ENCODE measurements at places on chromosomes 12 and 14.

- DNase-seq = no peak
Measured at GRCh38 chr12:3310271-3311026, 180.6 kb upstream of the PRMT8 start.

GRCh38 chr12:26281320-26281719 lies 85.9 kb downstream of the SSPN start:
- peak; percentile 45 for DNase-seq

DNA sequence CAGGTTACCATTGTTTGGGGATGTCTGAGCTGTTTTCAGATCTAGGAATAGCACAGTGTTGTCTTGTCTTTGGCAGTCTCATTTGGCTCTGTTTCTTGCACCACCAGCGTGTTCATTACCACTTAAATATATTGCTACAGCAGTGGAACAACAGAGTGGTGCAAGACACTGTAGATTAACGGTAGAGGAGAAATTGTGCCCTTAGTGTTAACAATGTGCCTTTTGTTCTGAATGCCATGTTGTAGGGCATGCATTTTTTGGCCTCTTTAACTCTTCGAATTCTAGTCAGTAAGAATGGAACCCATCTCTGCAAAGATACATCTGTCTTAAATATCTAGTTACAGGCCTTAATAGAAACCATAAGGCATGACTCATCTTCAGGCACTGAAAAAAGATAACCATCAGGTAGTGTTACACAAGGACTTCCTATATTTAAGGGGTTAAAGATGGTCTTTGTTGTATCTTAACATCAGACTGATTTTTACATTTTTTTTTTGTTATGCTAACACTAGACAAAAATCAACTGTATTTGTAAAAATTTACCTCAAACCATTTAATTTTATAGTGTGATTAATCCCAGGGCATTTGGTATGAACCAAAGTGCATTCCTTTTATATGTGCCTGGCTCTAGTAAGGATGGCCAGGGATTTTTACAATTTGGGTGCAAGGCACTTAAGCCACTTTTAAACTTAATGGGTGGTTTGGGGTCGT lies 12.9 kb downstream of the DYRK2 start:
- DNase-seq = peak; percentile 40

DNA sequence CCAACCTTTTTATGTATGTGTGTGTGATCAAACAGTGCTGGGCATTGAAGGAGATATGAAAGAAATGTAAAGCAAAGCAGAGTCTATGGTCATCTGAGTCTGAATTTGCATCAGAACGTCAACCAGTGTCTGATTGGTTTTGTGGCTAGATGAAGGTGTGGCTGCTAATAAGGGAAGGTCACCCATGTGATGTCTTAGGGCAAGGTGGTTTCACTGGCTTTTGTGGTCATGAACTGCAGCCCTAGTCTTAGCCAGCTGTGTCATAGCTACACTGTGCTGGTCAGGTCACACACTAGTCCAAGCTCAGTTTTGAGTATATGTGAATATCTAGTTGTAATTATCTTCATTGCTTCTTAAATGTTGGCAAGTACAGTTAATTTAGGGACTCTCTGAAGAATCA lies 105.8 kb downstream of the TGFB3 start:
- DNase-seq = no peak

DNA sequence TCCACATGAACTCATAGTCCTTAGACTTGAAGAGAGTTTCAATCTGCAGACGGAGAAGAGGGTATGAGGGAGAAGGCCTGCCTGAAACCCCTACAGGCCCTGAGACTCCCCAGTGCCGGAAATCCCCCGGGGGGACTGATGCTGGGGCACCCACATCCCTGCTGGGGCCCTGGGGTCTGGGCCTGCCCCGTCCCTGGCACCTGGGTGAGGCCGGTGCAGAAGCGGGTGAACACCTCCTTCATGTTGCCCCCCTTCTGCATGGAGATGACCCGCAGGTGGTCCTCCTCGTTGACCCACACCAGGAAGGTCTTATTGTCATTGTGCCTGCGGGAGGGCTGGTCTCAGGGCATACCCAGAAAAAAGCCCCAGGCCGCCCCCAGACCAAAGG lies 2.4 kb downstream of the CKB start:
- DNase-seq = no peak

GRCh38 chr14:96888158-96888557 lies 91.0 kb downstream of the VRK1 start:
- DNase-seq = no peak

GRCh38 chr12:117121441-117121840 lies 22.2 kb upstream of the TESC start:
- no peak for DNase-seq

GRCh38 chr12:916240-916639 lies 33.3 kb downstream of the RAD52 start:
- DNase-seq = no peak

DNA sequence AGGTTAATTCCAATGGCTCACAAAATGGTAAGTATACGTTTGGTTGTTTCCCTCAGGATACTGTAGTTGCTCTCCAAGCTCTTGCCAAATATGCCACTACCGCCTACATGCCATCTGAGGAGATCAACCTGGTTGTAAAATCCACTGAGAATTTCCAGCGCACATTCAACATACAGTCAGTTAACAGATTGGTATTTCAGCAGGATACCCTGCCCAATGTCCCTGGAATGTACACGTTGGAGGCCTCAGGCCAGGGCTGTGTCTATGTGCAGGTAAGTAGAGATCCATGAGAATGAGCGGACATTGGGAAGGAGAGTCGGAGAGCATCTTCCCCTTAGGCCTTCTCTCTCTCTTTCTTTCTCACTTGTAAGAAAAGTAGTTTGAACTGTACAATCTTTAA lies 45.4 kb downstream of the A2ML1 start:
- DNase-seq = peak; percentile 38

DNA sequence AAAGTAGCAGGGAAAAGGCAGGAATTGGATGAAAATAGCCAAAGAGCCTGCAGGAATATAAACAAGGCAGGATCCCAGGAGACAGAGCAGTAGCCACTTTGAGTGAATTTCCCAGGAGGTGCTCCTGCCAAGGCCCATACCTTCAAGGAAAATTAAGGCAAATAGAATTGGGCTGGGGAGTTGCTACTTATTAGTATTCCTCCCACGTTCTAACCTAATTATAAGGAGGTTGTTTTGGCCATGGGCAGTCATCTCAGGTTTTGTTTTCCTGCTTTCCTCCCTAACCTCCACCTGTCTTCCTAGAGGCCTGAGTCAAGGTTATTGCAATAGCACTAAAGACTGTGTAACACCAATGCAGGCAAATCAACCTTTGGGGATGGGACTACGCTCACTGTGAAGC lies 73.1 kb downstream of the DAD1 start:
- no peak for DNase-seq

- DNase-seq = peak; percentile 59
Measured at GRCh38 chr12:68317047-68317667, 15.0 kb downstream of the MDM1 start.

GRCh38 chr12:17640615-17641014 lies 449.4 kb downstream of the RERGL start:
- no peak for DNase-seq

DNA sequence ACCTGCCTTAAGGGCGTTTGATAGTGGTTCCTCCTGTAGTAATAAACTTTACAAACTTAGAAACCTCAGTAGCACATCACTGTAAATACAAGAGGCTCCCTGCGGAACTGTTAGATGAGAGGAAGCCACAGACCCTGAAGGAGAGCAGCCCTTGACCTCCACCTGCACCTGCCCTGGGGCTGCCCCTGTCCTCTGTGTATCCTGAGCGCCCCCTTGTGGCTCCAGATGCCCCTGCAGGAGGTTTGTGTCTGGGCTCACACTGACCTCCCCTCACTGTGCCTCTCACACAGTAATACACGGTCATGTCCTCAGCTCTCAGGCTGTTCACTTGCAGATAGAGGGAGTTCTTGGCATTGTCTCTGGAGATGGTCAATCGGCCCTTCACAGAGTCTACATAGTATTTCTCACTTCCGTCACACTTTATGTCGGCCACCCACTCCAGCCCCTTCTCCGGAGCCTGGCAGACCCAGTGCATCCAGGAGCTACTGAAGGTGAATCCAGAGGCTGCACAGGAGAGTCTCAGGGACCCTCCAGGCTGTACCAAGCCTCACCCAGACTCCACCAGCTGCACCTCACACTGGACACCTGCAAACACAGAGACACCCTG lies 1059.8 kb downstream of the TMEM121 start:
- no peak for DNase-seq

- DNase-seq = peak; percentile 76
Measured at GRCh38 chr14:36383767-36384431, 63.5 kb upstream of the MBIP start.

GRCh38 chr12:108021141-108021540 lies 107.9 kb upstream of the WSCD2 start:
- no peak for DNase-seq

GRCh38 chr14:104392001-104392395 lies 187.6 kb upstream of the C14orf180 start:
- no peak for DNase-seq

DNA sequence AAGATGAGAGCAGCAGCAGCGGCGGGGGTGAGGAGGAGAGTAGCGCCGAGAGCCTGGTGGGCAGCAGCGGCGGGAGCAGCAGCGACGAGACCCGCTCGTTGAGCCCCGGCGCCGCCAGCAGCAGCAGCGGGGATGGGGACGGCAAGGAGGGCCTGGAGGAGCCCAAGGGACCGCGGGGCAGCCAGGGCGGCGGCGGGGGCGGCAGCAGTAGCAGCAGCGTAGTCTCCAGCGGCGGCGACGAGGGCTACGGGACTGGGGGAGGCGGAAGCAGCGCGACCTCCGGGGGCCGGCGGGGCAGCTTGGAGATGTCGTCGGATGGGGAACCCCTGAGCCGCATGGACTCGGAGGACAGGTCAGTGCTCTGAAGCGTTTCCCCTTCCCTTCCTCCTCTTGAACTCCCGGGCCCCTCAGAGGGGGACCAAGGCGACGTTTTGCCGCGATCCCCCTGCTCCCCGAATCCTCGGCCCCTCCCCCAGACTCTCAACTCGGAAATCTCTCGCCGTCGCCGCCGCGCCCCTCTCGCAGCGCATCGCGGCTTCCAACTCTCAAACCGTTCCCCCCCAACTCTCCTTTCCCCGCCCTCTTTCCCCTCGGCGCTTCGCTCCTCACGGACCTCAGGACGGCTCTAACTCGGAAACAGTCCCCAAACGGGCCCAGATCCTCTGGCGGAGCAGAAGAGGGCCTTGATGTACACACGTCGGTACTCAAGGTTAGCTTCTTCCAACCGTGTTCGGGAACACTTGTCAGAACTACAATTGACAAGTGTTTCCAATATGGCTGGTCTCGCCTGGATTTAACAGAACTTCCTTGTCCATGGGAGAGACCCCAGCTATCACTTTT lies 947 bp downstream of the AEBP2 start:
- peak; percentile 55 for DNase-seq

GRCh38 chr12:44441155-44441554 lies 435.0 kb downstream of the NELL2 start:
- no peak for DNase-seq
